ENCODE measurements at places on chromosomes 6 and 20. TPM values are rescaled to one million over a fixed set of nuclear protein-coding genes. Genes with fewer than 3 reads are reported as not detected.
A peak's percentile ranks its signal among the peaks of the same experiment; 100 is the strongest.

Gene BTN1A1
- not detected for total RNA-seq

Gene MMP24
- total RNA-seq = 0.10 TPM

- no peaks in the 10 kb centered on the region for H3K27me3 ChIP-seq
- no peak overlapping the region for H3K4me3 ChIP-seq
- no peak for DNase-seq
- H3K27ac ChIP-seq = no peak overlapping the region
These were observed 26.9 kb downstream of the ASIP start for GRCh38 chr20:34268145-34268544.

GRCh38 chr6:37077905-37078296, 72.4 kb downstream of the FGD2 start:
- no peak overlapping the region for H3K27ac ChIP-seq
- H3K36me3 ChIP-seq = no peaks in the 10 kb centered on the region
- no peak overlapping the region for H3K4me3 ChIP-seq
- peak; percentile 86 for DNase-seq
- no peaks in the 10 kb centered on the region for H3K27me3 ChIP-seq
